ENCODE measurements at places on chromosomes 2 and 18.

DNA sequence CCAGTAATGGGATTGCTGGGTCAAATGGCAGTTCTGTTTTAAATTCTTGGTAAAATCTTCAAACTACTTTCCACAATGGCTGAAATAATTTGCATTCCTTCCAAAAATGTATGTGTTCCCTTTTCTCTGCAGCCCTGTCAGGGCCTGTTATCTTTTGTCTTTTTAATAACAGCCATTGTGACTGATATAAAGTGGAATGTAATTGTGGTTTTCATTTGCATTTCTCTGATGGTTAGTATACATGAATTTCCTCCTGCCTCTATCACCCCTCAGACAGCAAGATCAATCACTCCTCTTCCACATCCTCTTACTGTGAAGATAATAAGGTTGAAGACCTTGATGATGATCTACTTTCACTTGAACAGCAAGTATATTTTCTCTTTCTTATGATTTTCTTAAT, 304.8 kb upstream of the FSIP2 start:
- DNase-seq = no peak

GRCh38 chr2:1930376-1930775, 186.1 kb upstream of the PXDN start:
- DNase-seq = no peak

GRCh38 chr18:55381277-55381676, 206.7 kb downstream of the TCF4 start:
- no peak for DNase-seq

DNA sequence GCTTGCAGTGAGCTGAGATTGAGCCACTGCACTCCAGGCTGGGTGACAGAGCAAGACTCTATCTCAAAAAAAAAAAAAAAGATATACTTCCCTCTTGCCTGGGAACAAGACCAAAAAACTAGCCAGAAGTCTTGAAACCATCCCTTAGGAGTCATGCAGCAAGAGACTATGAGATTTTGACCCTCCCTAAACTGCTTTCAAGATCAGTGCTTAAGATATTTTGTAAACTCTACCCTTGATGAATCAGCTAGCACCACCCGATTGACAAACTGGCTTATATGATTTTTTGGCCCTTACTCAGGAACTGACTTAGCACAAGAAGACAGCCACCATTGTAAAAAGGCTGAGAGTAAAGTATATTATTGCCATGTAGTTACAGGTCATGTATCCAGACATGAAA, 3.8 kb downstream of the SULT1C3 start:
- no peak for DNase-seq

GRCh38 chr2:37641582-37642171, 29.8 kb downstream of the CDC42EP3 start:
- no peak for DNase-seq

- peak; percentile 11 for DNase-seq
These were observed 1110.6 kb upstream of the ACVR2A start for GRCh38 chr2:146734042-146734820.

DNA sequence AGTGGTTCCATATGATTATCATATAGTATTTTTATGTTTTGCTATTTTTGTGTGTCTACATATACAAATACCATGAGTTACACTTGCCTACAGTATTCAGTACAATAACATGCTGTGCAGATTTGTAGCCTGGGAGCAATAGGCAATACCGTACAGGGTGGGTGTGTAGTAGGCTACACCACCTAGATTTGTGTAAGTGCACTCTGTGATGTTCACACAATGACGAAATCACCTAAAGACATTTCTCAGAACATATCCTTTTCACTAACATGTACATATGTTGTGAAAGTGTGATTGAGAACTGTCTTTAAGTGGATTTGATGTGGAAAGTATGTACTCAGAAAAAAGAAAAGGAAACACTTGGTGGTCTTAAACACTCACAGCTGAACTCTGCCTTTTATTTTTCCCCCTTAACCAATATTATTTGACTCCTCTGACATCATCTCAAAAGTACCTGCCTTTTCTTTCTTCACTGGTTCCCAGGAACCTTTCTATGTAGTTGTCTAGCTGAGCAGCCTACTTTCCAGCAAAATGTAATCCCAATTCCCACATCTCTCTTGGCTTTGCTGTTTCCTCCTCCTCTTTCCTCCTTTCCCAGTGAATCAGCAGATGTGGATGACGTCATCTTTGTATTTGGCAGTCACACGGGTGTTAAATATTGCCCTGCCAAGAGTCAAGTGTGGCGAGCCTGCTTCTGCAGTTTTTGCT, 47.7 kb downstream of the OSBPL6 start:
- DNase-seq = no peak

- no peak for DNase-seq
These were observed 22.0 kb downstream of the CTLA4 start for GRCh38 chr2:203889542-203889941.

GRCh38 chr2:144583741-144584453, 64.0 kb upstream of the ZEB2 start:
- DNase-seq = no peak

GRCh38 chr18:6444466-6445228, 29.9 kb upstream of the L3MBTL4 start:
- no peak for DNase-seq

GRCh38 chr2:55047677-55048299, 2.5 kb downstream of the RTN4 start:
- no peak for DNase-seq

DNA sequence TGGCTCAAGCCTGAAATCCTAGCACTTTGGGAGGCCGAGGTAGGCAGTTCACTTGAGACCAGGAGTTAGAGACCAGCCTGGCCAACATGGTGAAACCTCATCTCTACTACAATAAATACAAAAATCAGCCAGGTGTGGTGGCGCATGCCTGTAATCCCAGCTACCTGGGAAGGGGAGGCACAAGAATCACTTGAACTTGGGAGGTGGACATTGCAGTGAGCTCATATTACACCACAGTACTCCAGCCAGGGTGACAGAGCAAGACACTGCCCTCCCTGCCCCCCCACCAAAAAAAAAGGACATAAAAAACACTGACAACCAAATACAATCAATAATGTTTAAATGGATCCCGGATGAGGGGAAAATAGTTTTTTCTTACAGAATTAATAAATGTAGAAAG, 7.8 kb downstream of the TIA1 start:
- DNase-seq = no peak

- DNase-seq = no peak
These were observed at the start of gene ASIC4 for GRCh38 chr2:219514196-219514761. Gene ASIC4, plus strand, starts transcription at chr2:219514482. Its CDS starts 243 bp downstream, at chr2:219514725.

DNA sequence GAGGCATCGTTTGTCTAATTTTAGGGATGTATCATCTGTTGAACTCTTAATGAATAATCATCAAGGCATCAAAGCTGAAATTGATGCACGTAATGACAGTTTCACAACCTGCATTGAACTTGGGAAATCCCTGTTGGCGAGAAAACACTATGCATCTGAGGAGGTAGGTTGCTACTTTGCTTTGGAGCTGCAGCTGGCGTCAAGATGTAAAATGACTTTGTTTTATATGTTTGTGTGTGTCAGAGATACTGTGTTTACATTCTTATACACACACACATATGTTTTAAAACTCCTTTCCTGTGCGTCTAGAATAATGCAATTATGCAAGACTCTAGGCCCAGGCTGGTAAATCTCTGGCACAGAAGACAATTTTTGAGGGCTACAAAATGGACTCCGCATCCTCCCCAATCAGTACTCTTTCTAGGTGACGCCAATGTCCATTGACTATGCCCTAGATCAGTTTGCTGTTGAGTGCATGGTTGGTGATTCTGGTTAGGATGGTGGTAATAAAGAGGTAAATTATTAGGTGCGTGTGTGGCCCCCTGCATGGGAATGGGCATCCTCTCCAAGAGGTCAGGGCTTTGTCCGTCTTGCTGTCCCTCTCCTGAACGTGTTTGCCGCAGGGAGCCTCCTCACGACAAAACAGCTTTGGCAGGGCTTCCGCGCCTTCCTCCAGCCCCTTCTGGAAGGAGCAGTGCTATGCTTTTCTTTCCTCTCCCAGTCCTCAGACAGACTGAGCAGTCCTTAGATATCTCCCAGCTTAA, 68.2 kb upstream of the EML6 start:
- no peak for DNase-seq

GRCh38 chr2:189951791-189952535, 110.6 kb downstream of the MSTN start:
- no peak for DNase-seq

GRCh38 chr2:237485304-237485703, 1.7 kb upstream of the MLPH start:
- DNase-seq = no peak

DNA sequence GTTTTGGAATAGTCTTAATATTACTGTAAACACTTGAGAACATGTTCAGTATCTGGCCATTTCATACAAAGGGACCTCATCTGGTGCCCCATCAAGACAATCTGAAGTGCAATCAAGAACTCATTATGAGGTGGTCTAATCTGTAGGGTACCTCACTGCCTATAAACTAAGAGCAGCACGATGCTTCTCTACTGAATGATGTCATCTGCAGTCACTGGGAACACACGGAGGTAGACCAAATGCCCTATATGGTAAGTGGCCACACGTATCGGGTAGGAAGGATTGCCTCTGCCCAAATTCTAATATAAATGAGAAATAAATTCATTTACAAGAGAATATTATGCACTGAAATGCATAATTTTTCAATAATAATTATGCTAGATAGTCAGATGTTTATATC, 90.4 kb downstream of the SLC8A1 start:
- DNase-seq = no peak

DNA sequence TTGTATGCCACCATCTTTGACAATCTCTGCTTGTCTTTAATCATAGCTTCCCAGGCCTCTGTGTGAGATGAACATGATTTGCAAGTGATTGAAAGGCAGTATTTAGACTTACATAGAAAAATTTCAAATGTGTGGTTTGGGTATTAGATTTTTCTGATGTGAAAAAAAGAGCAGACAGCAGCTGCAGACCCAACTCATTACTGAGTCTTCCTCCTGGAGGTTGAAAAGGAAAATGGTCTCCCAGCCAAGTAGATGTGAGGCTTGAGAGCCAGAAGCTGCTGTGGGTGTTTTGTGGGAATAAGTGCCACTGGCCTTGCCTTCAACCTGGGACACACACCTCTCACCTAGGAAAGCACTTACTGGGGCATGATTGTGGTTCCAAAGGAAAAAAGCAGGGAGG, 92.5 kb downstream of the KCTD18 start:
- no peak for DNase-seq

DNA sequence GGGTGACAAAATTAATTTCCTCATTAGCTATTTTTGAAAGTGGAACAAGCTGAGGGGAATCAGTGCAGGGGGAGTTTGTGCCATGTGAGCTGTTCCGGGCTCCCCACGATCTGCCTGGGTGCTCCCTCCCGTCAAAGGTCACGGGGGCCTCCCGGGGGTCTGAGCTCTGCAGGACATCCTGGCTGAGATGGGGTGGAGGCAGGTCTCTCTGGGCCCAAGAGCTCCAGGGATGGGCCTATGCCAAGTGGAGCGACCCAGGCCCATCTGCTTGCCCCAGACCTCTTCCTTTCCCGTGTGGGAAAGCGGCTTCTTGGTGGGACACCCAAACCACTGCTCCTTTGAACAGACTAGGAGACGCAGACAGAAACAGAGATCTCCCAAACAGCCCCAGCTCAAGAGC, 143.3 kb upstream of the ID2 start:
- no peak for DNase-seq

DNA sequence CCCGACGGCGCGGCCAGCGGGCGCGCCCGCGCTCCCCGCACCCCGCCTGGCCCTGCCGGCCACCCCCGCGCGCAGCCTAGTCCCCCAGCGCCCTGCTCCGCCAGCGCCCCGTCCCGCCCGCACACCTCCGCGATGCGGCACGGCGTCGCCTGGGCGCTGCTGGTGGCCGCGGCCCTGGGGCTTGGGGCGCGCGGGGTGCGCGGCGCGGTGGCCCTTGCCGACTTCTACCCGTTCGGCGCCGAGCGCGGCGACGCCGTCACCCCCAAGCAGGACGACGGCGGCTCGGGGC, 232 bp downstream of the SNED1 start:
- DNase-seq = peak; percentile 53

DNA sequence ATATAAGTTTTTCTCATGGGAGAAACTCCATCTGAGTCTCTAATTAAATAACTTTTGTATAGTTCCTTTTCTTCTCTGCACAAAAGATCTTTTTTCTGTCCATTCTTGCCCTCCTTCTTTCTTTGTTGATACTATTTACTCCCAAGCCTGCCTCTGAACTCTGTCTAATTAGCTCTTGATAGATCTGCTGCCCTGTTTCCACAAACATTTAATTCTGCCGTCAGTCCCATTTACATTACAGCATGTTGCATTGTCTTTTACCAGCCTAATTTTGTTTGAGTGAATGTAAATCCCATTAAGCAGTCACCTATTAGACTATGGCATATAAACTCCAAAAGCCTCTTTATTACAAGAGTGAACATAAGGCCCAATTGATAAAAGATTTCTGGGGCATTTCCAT, 254.4 kb downstream of the ERBB4 start:
- no peak for DNase-seq

GRCh38 chr2:71566372-71566771, 113.0 kb downstream of the DYSF start:
- no peak for DNase-seq

DNA sequence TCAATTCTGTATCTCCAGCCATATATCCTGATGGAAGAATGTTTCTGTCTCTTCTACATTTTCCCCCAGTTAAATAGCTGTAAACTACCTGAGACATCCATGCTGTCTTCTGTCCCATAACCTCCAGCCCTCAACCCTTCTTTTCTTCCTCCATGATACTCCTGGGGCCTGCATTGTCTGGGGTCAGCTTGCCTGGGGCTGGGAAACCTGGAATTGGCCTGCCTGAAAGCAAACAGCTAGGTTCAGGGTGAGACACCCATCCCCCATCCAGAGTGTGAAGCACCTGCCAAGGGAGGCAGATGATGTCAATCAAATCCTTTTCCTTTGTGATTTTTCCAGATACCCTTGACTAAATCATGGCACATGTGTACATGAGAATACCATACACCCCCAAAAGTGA, 313.7 kb upstream of the MGAT5 start:
- no peak for DNase-seq

DNA sequence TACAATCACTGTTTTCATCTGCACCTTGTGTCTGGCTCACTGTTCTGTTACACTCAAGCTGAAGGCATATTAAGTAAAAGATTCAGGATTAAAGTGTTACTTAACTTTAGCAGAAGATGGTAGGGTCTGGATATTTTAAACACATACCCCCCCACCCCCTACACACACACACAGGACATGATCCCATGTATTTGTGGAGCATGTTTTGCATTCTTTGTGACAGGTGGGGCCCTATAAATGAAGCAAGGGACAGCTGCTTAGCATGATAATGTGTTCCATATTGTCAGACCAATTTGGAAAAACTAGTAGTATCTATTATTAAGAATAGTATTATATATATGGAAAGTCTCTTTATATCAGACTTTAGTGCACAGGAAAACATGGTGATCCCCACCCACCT, 335.2 kb upstream of the TNP1 start:
- no peak for DNase-seq

DNA sequence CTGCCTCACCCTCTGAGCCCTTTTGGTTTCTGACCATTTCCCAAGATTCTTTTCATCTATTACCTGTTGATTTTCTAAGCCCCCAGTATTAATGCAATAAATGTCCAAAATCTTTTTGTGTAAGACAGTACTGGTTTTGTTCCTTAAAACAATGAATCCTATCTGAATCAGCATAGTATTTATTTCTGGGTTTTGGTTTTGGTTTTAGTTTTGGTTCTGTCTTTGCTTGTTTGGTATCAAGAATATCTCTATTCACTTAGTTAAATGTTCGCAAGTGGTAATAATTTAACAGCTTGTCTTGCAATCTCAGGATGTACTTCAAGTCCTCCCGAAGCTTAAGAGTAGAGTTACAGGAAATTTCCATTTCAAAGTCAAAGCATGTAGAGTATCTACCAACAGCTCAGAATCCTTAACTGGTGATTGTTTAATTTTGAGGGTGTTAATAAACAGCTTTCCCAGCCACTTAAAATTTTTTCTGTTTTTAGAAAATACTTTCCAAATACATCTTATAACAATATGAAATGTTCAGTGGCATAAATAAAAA, 67.7 kb upstream of the NEDD4L start:
- no peak for DNase-seq

All from right kidney (tissue), 9 donors.